Astrocyte of the hippocampus (primary cell): ENCODE measurements at places on chromosomes 11 and 22.

DNA sequence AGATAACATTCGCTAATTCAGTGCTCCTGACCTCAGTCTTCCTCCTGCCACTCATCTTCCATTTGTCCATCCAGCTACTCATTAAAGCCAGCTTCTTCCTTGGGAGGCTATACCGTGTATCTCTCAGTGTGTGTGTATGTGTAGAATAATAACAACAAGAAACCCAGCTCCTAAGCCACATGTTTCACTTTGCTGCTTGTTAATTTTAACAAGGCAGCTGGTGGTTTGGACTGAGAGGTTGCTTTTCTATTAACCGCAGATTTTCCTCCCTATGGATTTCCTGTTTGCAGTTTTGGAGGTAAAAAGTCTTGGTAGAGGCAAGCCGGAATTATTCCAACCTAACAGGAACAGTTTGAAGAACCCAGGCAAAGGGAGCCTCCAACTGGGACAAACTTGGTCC is 165.0 kb downstream of the ADAMTS15 start:
- DNase-seq, result no peak

- peak; percentile 78 for DNase-seq
These were observed 48.5 kb downstream of the APOL1 start for GRCh38 chr22:36301384-36301828.

GRCh38 chr11:84608837-84609196 is 1018.3 kb downstream of the DLG2 start:
- DNase-seq, result no peak

- no peak for DNase-seq
These were observed 38.2 kb downstream of the TOM1 start for GRCh38 chr22:35337932-35338331.

- DNase-seq, result no peak
These were observed 30.2 kb downstream of the USP47 start for GRCh38 chr11:11871991-11872401.

GRCh38 chr11:65502274-65502554 is 3.4 kb downstream of the MALAT1 start:
- no peak for DNase-seq

DNA sequence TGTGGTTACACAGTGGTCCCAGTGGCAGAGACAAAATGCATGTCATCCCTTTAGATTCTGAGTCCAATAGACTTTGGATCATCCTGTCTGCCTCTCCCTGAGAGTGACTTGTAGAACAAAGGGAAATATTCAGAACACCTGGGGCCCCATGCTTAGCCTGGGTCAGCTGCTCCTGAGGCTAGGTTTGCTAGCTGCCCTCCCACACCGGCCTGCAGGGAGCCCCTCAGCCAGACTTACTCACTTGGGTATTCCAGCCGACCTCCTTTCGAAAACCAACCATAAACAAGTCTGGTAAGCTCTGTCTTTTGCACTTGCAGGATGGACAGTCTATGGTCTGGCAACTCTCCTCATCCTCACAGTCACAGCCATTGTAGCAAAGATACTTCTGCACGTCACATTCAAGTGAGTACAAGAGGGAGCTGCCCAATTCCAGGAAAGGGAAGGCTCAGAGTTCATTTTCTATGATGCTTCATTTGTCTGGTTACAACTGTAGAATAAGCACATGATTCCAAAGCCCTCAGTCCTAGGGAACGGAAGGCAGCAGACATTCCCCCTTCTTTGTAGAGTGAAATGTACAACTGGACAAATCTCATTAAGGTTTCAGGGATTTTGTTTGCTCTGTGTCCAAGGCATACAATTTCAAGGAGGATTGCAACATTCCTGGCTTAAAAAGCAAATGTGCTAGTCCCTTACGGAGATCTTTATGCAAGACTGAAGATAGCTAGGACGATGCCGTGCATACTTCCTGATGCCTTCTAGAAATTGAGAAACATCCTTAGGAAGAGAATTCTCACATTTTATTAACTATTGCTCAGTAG is 65.5 kb upstream of the EMID1 start:
- DNase-seq, result no peak

DNA sequence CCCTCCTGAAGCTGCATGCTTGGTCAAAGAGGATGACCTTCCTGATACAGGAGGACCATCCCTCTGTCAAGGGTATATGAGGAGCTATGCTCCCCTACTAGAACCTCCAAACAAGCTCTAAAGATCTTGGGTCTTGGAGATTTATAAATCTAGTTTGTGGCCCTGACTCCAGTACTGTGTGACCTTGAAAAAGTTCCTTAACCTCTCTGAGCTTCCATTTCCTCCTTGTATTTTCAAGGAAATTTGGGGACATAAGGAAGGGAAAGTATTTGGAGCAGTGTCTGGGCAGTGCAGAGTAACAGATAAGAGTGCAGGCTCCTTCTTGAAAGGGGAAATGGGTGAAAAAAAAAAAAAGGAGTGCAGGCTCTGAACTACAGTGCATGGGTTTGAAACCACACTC is 45.9 kb downstream of the CHRDL2 start:
- no peak for DNase-seq

DNA sequence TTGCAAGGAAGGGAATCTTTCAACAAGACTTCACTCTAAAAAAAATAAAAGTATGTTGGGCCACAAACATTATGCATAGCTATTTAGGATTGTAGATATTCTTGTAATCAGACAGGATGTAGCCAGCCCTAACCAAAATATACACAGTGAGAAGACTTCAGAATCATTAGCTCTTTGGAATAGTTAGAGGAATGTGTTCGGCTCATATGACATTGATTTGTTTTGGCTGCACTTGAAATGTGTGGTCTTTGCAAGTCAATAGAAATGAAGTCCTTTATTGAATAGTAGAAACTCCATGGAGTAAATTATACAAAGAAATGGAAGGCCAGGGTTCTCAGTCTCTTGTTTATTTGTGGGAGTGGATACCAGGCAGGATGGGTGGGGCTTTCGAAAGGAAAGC is 692.1 kb downstream of the NTM start:
- peak; percentile 84 for DNase-seq
